Stimulated activated CD8-positive, alpha-beta memory T cell treated with anti-CD3 and anti-CD28 coated beads, Interleukin-2, amount 100 ng/mL, for 48 hours (primary cell): ENCODE measurements at places on chromosomes 16 and 17.

DNA sequence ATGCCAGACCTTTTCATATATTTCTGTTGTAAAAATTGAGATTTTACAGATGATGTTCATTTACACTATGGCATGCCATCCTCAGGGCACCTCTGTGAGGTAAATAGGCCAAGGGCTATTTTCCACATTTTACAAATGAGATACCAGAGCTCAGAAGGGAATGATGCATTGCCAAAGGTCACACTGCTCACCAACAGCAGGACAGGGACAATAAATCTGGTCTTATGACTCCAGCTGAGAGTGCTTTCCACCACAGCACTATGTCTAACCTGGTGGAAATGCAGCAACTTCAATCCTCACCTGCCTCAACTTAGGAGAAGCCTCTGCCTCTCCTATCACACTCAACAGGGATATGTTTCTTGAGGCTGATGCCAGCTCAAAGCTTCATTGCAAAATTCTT lies 40.6 kb downstream of the GRIN2A start:
- no peak for DNase-seq

GRCh38 chr17:14595656-14596055 lies 294.8 kb downstream of the HS3ST3B1 start:
- DNase-seq: no peak

DNA sequence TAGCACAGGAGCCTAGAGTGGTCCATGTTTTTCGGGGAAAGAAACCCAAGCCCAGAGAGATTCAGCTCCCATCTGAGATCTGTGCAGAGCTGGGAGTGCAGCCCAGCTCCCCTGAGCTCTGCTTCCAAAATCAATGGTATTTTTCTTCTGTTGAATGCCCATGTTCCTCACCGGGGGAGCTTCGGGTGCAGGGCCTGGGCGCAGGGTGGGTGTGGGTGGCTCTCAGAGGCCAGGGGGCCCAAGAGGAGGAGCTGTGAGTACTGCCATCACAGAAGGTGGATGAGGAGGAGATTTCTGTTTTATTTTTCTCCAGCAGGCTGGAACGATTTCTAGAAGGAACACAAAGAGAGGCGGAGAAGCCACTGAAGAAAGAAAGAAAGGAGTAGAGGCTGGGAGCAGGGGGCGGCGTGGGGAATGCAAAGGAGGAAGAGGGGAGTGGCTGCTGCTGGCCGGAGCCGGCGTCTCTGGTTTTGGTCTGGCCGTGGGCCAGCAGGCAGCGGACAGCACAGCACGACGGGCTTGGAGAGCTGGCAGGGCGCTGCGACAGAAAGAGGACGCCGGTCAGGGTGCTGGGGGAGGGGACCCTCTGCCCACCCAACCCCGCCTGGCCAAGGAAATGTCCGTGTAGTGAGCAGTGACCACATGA lies 76.2 kb upstream of the KSR1 start:
- no peak for DNase-seq

DNA sequence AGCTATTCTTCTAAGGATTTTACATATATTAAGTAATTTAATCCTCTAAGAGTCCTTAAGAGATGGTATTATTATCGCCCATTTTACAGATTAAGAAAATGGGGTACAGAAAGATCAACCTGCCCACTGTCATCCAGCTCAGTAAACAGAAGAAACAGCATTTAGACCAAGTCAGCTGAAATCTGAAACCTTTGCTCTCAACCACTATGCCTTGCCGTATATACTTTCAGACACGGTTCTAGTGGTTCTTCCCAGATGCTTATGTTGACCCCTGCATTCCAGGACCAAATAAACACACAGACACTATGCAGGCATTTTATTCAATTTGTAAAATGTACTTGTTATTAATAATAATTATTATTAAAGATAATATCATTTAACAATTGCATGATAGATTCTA lies 854.8 kb downstream of the KCNJ2 start:
- DNase-seq: no peak

DNA sequence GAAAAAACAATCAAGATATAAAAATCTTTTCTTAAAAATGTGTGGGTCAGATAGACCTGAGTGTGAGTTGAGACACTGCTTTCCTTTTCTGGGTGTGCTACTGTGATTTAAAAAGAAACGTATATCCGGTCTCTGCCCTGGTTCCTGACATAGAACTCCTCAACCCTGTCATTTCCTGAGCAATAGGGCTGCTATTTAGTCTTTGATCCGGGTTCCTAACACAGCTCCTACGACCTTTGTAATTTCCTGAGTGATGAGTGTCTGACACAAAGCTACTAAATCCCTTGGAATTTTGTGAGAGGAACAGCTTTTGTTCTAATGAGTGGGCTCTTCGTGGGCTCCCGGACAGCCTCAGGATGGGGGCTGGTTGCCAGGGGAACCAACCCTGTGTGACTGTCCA lies 93.9 kb upstream of the FA2H start:
- DNase-seq: no peak

GRCh38 chr16:86512301-86512859 lies 2.1 kb downstream of the FOXF1 start:
- DNase-seq: no peak

- no peak for DNase-seq
Observed at GRCh38 chr16:53787423-53787822, 83.5 kb downstream of the FTO start.

DNA sequence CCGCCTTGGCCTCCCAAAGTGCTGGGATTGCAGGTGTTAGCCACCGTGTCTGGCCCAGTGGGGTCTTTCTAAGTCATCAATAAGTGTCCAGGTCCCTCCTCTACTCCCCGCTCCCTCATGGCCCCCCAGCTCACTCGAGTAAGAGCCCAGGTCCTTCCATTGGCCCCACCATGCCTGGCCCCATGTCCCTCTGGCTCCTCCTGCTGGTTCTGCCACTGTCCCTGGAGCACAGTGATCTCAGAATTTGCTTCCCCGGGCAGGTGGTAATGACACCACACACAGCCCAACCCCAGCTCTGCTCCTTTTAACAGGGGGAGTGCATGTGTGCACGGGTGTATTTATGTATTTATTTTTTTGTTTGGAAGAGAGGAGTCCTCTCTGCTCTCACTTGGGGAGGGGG lies 19.6 kb downstream of the MGAT5B start:
- no peak for DNase-seq

DNA sequence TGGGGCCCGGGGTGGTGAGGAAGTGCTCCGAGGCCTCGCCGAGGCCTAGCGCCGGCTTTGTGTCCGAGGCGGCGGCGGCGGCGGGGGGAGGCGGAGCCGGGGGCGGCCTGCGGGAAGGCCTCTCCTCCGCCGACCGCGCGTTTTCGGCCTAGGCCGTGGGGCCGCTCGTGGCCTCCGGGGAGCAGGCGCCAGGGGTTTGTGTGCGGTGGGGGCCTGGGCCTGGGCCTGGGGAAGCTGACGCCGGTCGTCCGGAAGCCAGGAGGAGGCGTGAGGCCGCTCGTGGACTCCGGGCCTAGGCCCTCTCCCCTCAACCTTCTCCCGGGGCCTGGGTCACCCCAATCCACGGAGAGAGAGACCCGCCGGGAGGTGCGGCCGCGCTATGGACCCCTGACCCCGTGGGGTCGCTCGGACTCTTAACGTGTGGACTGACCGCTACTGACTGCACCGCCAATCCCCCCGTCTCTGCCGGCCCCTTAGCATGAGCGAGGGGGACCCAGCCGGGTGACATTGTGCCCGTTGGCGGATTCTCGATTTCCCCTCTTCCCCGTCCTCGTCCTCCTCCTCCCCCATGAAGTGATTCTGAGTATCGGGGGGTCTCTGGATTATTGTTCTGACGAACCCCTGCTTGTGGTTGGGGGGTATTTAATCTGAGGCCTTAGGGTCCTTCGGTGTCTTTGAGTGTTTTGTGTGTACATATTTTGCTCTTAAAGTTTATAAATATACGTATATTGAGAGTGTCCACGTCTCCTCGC lies 660 bp downstream of the RBBP6 start:
- peak; percentile 35 for DNase-seq

- no peak for DNase-seq
Observed at GRCh38 chr17:12982224-12982623, 35.6 kb downstream of the ELAC2 start.

- DNase-seq: no peak
Observed at GRCh38 chr17:79913896-79914812, 74.9 kb upstream of the CBX4 start.

GRCh38 chr16:57745768-57746167 lies 10.2 kb downstream of the KATNB1 start:
- no peak for DNase-seq

- DNase-seq: no peak
Observed at GRCh38 chr16:30004424-30004776, 6.4 kb downstream of the DOC2A start.

DNA sequence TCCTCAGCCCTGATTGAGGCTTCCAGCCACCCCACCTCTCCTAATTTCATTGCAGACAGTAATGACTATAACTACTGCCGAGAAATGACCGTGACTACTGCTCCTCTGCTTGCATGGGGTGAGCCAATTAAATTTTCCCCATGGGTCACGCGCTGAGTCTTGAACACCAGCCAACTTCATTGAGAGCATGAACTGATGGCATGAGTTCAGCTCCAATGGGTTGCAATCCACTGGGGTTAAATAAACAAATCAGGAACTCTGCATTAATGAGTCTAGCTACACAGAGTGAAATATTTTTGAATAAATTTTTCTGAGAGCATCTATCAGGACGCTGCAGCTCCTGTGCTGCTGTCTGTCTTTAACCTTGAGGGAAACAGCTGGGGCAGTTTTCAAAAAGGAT lies 61.6 kb upstream of the CLEC3A start:
- DNase-seq: no peak

DNA sequence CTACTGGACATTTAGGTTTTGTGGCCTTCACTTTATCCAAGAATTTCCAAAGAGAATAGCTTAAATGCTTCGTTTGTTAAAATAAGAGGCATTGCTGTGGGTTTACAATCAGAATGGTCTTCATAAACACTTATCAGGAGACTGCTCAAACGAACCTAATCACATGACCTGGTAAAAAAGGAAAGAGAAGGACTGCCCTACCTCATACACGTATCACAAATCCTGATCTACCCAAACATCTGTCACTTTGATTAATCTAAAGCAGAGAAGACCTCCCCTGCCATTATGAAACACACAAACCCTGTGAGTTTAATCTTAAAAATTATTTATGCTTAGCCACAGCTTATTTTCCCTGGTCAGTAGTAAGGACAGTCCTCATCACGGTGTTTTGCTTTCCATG lies 76.6 kb downstream of the PARN start:
- no peak for DNase-seq

DNA sequence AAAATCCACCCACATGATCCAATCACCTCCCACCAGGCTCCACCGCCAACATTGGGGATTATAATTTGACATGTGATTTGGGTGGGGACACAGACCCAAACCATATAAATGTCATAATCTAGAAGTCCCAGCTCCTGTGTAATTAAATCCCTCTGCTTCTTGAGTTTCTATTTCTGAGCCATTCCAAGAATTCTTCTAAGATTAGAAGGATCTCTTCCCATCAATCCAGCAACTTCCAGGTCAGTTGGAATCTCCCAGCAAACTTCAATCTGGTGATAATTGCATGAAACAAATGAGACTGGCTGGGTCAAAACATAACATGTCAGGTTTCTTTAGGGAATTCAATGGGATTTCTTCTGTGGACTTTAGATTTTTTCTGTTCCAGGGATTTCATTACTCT lies 127.8 kb upstream of the CDH5 start:
- no peak for DNase-seq

DNA sequence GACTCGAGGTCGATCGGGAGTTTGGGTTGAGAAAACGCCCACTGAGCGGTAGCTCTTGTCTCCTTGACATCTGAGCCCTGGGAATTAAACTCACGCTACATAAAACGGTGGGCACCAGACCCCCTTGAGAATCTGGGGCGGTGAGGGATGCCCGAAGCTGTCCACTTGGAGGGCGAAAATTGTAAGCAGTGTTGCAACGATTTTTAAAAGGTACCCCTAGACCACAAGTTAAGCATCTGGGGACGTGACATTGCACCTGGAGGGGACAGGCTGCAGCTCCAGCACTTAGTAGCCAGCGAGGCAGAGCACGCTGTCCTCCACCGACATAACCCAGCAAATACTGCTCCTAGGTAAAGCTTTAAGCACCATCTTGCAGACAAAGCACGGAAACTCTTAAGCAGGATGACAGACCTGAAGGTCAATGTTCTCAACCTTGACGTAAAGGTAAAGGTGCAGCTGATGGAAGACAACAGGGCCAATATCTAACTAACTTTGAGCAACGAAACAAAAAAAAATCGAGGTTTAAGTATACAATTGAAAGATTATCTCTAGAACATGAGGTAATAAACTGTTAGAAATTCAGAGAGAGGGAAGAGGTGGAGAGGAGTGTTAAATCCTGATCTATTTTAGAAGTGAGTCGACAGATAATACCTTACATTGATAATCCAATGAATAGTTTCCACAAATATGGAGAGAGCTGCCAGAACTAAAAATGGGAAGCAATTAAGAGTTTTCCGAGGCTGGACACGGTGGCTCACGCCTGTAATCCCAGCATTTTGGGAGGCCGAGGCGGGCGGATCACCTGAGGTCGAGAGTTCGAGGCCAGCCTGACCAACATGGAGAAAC lies 921 bp upstream of the CDR2 start:
- DNase-seq: no peak

GRCh38 chr17:40722241-40722640 lies 18.7 kb upstream of the KRT24 start:
- DNase-seq: no peak

- no peak for DNase-seq
Observed at GRCh38 chr16:80543162-80543561, 2.4 kb downstream of the DYNLRB2 start.

DNA sequence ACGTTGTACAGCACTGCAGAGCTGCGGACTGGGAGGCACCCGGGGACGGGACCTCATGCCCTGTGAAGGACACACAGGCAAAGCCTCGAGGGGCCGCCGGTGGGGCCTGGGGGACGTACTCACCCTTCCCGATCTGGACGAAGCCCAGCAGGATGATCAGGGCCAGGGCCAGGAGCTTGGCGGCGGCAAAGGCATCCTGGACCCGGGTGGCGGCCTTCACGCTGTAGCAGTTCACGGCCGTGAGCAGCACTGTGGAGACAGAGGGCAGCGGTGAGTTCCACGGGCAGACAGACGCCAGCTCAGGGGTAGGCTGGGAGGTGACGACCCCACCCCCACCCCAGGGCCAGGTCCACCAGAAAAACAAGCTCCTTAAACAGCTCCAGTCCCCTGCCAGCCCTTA lies 17.7 kb downstream of the SLC7A5 start:
- no peak for DNase-seq

DNA sequence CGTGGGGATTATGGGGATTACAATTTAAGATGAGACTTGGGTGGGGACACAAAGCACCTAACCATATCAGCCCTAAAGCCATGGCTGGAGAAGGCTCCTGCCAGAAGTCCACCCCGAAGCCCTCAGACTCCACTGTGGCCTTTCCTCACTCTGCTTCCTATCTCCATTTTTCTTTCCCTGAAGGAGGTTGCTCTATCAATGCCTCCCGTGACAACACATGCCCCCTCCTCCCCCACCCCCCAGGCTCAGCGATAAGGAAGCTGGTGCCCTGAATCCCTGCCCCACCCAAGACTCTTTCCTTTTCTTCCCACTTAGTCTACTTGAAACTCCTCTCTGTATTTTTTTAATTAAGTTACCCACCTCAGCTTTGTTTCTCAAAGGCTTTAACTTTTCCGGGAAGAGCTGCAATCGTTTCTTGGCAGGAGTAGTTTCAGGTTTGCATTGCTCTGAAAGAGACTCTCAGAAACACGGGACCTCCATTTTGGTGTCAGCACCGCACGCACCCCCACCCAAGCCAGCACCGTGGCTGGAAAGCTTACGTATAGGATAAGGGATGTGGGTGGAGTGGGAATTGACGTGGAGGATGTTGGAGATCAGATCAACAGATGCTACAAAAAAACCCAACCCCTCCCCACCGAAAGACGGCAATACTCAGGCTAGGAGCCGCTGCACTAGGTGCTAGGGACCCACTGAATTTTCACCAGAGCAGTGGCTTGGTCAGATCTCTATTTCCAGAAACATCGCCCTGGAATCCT lies 15.2 kb upstream of the CA4 start:
- no peak for DNase-seq
